ENCODE measurements at places on chromosomes 12 and 14. TPM values are rescaled to one million over a fixed set of nuclear protein-coding genes. Genes with fewer than 3 reads are reported as not detected.

NEUROD4 gene
- not detected for total RNA-seq

SDSL gene
- not detected for total RNA-seq

CCDC60 gene
- not detected for total RNA-seq

OTOGL gene
- total RNA-seq, result not detected

PIANP gene
- 0.21 TPM for total RNA-seq

Measured in activated naive CD4-positive, alpha-beta T cell treated with anti-CD3 and anti-CD28 coated beads for 36 hours (primary cell).